ENCODE measurements at places on chromosomes 1 and 21.
A peak's percentile ranks its signal among the peaks of the same experiment; 100 is the strongest.

DNA sequence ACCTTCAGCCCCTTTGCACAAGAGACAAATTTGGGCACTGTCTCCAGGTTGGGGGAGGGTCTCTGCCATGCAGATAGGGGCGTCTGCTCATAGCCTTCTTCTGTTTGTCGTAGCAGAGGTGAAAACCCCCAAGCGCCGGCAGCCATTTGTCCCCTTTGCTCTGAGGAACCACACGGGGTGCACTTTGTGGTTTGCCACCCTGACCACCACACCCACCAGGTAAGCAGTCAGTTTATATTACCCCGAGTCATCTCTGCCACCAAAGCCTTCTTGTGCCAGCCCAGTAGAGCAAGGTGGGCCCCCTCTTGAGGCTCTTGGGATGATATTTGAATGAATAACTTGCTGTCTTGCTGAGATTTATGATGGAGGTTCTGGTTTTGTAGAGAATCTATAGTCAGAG, 111.8 kb downstream of the VPS13D start:
- no peak for DNase-seq

DNA sequence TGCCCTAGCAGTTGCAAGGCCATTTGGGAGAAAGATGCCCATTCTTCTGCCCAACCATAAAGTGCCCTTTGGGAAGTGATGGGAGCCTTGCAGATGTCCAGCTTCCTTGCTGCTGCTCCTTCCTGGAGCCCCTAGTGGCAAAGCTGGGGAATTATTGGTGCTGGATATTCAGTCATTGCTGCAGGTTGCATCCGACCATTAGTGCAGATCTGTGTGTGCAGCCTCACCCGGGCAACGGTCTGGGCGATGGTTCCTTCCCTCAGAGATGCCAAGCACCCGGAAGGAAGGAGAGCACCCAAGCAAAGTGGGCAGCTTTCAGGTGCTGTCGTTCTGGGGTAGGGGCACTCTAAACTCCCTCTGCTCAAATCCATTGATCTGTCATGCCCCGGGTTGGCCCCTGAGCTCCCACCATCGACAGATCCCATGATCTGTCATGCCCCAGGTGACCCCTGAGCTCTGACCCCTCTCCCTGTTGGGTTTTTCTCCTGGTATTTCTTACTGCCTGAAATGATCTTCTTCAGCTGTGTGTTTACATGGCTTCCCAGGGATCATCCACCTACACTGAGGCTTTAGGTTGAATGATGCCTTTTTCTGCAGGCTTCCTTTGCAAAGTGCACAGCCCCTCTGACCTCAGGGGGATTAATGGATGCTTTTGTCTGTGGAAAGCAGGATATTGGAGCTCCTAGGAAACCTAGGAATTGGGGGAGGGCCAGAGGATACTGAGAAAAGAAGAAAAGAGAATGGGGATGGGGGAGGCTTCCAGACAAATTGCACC, 467.5 kb downstream of the PTPRU start:
- no peak for DNase-seq

DNA sequence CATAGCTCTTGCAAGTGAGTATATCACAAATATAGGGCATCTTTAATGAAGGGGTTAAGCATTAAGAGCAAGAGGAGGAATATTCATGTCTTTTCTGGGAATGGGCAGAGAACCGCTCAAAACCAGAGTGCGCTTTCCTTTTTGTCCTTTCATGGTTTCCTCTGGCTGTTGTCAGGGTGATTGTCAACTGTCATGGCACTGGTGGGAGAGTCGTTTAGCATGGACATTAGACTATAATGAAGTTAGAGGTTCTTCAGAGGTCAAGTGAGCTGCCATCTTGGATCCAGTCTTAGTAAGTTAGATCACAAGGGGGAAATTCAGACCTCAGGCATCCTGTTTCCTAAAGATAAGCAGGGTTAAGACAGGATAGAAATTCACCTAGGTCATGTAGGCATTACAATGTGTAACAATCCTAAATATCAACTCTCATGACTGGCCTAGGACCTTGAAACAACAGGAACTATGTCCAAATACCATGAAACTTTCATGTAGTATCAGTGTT, 12.1 kb upstream of the COA6 start:
- DNase-seq: no peak

- DNase-seq: no peak
Measured at GRCh38 chr1:87024936-87025540, 110.6 kb downstream of the HS2ST1 start.

- no peak for DNase-seq
Measured at GRCh38 chr1:84427250-84428188, 29.2 kb downstream of the DNASE2B start.

DNA sequence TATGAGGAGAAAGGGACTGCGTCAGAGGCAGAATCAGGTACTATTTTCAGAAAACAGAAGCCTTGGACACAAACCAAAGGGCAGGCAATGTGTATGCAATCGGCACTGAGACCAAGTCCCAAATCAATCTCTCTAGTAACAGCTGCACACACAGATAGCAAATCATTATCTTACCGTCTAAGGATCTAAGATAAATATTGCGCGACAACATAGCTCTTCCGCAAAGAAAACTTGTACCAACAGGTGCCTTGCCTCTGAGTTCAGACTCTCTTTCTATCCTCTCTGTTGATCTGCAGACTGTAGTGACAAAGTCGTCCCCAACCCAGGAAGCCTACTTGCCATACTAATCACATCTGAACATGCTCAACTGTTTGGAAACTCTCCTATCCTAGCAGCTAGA, 22.6 kb upstream of the SAMD13 start:
- DNase-seq: no peak

DNA sequence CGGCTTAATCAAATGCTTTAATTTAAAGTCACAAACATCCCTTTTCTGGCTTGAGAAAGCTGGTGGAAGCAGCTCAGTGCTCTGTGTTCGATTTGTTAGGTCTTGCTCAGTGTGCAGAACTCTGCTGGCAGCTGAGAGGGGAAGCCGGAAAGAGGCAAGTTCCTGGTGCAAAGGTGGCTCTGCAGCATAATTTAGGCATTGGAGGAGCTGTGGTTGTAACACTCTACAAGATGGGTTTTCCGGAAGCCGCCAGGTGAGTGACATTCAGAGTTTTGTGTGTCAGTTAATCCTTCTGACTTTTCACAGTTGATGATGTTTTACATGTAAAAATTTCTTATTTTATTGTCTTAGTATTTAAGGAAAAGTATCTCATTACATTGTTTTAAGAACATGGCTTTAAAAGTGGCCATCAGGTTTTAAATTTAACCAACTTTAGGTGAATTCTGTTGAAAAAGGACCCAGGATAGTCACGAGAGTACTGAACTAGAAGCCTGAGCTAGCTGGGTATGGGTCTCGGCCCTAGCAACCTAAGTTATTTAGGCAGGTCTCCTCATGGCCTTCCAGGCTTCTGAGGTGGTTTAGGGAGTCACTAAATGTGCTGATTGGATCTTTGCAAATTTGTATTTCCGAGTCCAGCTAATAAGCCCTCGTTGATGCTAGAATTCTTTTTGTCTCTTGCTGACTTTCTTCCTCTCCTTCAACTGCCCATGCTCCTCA, 47.1 kb upstream of the PODN start:
- peak; percentile 50 for DNase-seq

DNA sequence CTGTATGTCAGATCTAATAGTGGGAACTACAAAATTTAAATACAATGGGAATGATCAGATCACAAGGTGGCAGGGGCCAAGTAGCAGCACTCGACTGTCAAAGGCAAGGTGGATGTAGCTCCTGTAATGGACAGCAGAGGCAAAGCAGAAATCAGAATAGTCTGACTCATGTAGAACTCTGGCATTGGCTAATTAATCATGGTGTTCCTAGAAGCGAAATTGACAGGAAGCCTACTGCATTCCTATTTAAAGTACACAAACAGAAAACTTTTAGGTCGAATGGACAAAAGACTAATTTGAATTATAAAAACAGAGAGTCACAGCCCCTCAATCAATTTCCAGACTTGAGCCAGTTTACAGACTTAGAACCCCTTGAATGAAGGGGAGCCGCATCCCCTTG, 17.4 kb upstream of the IL12RB2 start:
- DNase-seq: no peak

- no peak for DNase-seq
Measured at GRCh38 chr1:223258751-223259198, 105.2 kb downstream of the SUSD4 start.

DNA sequence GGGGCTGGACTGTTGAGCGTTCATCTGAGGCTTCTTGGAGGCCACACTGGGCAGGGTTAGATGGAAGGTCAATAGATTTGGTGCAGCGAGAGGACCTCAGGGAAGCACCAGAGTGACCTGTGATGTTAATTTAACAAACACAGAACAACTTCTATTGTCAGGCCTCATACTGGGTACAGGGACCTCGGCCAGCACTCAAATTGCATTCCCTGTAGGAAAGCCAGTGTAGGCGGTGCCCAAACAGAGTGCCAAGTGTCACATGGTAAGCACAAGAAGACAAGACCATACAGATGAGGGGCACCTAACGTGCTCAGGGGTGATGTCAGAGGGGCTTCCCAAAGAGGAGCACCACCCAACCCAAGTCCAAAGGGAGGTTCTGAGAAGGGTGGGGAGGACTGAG, 1.3 kb downstream of the TMEM269 start:
- DNase-seq: no peak

DNA sequence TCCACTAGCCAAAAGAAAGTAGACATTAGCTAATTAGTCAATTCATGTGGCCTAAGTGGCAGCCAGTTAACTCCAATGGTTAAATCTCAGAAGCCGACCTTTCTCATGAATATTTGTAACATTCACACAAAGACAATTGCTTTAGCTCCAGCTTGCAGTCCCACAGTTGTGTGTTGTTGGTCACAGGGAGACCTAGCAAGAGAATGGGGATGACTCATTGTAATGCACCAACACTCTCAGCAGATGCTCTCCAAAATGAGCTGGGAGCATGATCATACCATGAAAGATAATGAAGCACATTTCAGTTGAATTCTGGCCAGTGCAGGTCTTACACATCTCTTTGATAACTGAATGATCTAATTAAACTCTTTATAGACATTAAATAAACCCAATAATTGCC, 160.4 kb downstream of the HLX start:
- no peak for DNase-seq

DNA sequence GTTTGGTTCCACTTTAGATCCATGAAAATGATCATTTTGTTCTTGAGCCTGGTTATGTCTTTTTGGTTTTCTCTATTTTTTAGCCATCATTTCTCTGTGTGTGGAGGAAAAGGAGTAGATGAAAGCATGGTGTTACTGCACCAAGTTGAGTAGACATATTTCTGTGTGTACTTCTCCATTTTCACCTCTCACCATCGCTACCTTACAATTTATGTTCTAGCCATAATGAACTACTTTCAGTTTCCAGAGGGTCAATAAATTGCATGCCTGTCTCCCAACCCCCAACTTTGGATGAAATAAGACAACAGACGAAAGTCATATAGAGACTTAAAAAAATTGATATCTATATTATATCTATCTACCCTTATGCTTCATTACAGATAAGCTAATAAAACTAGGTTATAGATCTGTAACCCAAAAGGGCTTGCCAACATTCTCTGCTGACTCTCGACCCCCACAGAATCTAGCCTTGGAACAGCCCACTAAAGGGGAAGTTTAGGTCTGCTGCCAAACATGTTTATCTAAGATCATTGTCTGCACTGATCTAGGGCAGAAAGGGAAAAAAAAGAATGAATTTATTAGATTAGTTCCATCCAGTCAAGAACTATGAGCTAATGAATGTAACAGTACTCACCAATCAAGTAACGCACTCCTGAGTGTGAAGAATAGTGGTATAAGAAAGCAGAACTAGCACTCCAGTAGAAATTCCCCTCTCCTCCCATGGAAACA, 7.5 kb upstream of the MAN1A2 start:
- no peak for DNase-seq

DNA sequence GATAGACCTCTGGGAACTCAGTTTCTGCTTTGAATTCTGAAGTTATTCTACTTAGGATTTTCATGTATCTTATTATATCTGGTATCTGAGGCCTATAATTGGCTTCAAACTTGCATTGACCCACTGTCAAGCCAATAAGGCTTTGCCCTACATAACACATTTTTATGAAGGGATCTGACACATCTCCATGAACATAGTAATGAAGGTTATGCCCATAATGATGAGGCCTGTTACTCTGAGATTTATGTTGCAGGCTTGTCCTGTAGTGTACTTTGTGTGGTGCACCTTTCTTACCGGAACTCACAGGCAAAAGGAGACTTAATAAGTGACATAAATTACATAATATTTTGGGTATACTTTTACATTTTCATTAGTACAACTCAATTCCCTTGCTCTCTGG, 14.1 kb downstream of the RGL1 start:
- no peak for DNase-seq

DNA sequence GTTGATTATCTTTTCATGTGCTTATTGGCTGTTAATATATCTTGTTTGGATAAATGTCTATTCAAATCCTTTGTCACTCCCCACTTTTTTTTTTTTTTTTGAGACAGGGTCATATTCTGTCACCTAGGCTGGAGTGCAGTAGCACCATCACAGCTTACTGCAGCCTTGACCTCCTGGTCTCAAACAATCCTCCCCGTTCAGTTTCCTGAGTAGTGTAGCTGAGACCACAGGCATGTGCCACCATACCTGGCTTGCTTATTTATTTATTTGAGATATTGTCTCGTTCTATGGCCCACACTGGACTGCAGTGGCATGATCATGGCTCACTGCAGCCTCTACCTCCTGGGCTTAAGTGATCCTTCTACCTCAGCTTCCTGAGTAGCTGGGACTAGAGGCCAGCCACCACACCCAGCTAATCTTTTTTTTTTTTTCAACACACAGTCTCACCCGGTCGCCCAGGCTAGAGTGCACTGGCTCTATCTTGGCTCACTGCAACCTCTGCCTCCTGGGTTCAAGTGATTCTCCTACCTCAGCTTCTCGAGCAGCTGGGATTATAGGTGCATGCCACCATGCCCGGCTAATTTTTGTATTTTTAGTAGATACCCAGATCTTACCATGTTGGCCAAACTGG, 13.9 kb upstream of the MYCL start:
- no peak for DNase-seq

DNA sequence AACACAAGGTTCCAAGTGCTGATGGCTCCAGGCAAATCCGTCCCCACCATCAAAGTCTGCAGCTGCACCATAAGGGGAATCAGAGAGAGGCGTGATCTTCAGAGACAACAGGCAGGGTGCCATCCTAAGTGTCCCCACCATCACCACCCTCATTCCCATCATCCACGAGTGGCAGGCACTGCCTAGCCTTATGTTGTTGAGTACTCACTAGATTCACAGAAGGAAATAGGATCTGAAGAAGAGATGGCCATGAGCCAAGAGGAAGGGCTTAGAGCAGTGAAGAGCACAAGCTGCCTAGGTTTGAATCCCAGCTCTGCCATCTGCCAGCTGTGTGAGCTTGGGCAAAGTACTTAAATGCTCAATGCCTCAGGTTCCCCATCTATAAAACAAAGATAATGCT, 207.3 kb upstream of the CSF3R start:
- DNase-seq: no peak

GRCh38 chr1:207962716-207963426, 51.9 kb upstream of the CD34 start:
- no peak for DNase-seq

- no peak for DNase-seq
Measured at GRCh38 chr1:172578586-172578985, 45.6 kb downstream of the SUCO start.
